ENCODE measurements at places on chromosomes 13 and 19. TPM values are rescaled to one million over a fixed set of nuclear protein-coding genes. Genes with fewer than 3 reads are reported as not detected.

DNA sequence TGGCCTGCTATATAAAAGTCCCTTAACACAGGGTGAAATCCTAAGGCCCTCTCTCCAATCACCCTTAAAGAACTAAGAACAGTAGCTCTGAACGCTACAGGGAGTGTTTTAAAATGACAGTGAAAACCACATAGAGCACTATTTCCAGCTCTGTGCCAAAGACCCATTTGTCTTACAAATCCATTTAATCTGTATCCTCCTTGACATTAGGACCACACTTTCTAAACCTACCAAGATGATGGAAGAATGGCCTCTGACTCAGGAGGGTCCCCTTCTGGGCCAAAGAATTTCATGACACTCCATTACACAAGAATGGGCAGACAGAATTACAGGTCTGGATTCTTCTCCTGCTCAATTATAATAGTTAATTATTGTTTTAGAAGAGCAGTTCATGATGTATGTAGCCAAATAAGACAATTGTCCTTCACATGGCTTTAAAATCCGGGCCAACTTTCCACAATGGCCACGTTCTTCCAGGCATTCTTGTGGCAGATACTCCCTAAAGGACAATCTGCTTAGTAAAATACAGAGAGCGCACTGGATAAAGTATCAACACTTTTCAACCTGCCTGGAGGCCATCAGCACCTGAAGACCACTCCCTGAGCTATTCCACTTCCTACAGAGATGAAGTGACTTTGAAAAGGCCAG, 61.0 kb downstream of the STK24 start:
- DNase-seq: no peak

GRCh38 chr13:37942929-37943328, 73.4 kb upstream of the TRPC4 start:
- DNase-seq: no peak

DNA sequence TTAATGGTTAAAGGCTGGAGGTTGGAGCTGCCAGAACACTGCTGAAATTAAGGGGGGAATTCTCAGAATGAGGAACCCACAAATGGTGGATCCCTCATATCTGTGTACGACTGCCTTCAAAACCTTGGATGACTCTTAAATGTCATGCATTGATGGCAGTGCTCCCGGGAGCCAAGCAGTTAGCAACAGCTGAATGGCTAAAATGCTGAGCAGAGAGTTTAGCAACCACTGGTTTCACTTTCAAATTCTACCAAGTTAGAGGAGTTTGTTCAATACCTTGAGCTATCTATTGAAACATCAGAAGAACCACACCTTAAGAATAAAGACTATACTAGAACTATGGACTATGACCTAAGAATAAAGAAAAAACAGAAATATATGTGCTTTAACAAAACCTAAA, 41.4 kb downstream of the UQCRFS1 start:
- no peak for DNase-seq

DNA sequence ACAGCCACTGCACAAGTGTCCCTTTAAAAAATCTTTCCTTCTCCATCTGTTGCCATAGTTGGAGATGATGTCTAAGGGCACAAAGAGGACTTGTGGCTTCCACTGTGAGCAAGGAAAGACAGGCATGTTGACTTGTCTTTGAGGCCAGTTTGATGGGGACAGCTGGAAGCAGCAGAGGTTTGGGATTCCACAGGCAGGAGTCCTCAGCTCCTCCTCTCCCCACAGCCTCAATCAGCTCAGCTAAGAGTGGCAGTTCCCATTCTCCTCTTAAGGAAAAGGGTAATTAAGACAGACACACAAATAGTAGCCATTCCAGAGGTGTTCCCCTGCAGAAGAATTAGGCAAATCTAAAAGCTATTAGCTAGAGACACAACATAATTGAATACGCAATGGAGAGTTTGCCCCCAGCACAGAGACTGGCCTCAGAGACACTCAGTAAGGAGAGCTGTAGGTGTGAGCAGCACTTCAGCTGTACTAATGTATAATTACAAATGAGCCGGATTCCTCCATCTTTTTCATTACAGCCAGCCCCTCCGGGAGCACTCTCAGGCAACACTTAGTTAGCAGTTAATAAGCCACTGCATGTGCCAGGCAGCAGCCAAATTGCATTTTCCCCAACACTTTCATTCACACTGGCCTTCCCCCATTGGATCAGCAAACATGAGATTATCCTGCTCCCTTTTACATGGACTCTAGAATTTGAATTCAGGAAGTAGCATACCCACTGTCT, 434.0 kb downstream of the FOXO1 start:
- DNase-seq: no peak

GRCh38 chr19:24040621-24041020, 46.4 kb upstream of the ZNF254 start:
- DNase-seq: no peak

- DNase-seq: no peak
Observed at GRCh38 chr19:45564131-45564780, 20.3 kb downstream of the OPA3 start.

- DNase-seq: no peak
Observed at GRCh38 chr19:44202470-44202869, 9.9 kb upstream of the ZNF227 start.

DNA sequence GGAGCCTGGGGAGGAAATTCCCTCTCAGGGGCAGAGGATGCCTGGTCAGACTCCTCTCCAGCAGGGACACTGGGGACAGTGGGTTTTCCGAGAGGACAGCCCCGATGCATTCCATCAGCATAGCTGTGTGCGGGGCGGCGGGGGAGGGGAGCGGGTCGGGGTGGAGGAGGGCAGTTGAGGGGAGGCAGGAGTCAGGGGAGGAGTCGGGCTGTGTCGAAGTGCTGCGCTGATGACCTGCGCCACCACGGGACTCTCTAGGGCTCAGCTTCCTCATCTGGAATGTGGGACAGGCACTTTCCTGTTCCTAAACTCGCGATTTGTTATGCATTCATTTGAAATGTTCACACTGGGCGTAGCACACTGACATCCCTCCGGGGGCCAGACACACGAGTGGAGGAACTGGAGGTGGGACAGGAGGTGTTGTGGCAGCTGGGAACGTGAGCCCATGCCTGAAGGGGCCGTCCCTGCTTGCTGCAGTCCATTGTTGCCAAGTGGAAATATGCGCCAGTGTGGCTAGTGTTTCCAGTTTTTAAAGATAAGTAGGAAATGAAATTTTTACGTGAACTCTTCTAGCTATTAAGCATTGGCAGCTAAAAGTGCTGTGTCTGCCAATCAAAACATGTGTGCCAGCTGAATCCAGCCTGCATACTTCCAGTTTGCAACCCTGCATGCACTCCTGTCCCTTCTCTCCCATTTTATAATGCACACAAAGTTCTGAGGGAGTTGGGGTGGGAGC, 43.3 kb downstream of the FLT1 start:
- no peak for DNase-seq

GRCh38 chr19:7229735-7230134, 64.5 kb downstream of the INSR start:
- no peak for DNase-seq

DNA sequence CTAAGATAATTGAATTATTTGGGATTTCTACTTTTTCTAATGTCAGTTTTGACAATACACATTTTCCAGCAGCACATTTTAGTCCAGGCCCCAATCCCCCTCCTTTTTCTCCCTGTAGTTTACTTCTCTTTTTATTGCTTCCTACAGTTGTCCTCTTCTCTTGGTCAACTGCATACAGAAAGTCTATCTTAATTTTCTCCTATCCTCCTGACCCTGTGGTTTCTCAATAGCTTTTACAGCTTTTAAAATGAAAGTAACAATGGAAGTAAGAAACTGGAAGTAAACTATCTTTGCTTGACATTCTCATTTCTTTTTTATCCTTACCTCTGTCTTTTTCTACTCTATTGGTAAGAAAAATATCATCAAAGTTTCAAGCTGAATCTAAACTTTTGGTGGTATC, 106.5 kb upstream of the OXGR1 start:
- DNase-seq: no peak

DNA sequence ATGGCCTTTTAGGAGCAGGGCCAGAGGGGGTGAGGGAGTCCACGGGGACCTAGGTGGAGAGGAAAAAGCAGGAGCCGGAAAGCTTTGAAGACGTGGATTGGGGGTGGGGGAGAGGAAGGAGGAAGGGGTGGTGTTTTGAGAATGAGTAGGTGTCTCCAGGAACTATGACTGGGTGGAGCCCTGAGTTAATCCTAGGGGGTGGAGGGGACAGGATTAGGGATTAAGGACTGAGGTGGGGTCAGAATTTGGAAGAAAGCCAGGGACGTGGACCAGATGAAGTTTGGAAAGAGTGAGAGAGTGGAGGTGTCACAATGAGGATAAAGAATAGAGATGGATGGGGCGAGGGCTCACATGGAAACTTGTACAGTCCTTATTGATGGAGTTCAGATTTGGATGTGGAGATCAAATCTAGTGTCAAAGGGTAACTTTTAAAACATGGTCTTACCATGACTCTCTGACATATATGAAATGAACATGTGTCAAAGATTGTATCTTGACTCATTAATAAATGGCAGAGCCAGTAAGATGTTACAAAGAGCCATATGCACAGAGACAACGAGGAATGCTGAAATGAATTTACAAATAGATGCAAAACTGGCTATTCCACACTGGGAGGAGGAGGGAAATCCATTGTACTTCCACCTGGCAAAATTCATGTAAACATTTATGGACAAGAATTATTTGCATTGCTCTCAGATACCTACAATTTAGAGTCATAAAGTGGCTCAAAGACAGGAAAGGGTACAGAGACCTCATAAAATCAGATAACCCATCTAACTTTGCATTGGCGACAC, 1.7 kb upstream of the KLK13 start:
- DNase-seq: no peak

DNA sequence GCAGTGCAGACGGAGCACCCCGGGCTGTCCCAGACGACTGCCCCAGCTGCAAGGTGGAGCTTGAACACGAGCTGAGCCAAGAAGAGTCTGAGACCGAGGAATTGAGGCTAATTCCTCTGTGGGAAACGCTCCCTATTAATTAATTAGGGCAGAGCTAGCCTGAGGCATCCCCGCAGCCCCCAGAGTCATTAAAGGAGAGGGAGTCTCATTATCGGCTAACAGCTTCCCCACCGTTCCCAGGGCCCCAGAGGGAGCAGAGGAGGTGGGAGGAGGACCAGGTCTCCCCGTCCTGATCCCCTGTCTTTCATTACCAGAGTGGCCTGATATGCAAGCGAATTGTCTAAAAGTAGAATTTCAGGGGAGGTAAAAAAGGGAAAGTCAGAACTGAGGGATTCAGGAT, 13.1 kb upstream of the SLC1A6 start:
- no peak for DNase-seq

DNA sequence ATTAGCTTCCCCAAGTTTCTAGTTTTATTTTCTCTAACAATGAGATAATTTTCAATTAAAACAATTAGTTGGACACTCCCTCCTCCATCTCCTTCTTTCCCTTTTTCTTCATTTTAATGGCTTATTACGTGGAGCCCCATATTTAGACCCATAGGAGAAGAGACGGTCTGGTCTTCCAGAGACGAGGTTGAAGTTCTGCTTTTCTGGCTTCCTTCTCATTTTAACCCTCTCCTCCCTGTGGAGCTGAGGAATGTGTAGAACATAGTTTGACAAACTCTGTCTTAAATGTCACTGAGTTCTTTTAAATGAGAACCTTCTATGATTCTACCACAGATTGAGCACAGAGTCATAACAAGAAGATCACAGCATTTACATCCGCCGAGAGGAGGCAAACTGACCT, 86.8 kb downstream of the EDNRB start:
- no peak for DNase-seq

The CGB8 gene
- not detected for total RNA-seq

The KLK12 gene
- not detected for total RNA-seq

The TYROBP gene
- total RNA-seq: 17.3 TPM

The ADGRE3 gene
- total RNA-seq: not detected

The TLE5 gene
- total RNA-seq: 876 TPM

The ZNF837 gene
- 3.4 TPM for total RNA-seq

The RINL gene
- 64.4 TPM for total RNA-seq
